Ecto neural progenitor cell (in vitro differentiated cells): ENCODE measurements at places on chromosomes 13 and 19.

DNA sequence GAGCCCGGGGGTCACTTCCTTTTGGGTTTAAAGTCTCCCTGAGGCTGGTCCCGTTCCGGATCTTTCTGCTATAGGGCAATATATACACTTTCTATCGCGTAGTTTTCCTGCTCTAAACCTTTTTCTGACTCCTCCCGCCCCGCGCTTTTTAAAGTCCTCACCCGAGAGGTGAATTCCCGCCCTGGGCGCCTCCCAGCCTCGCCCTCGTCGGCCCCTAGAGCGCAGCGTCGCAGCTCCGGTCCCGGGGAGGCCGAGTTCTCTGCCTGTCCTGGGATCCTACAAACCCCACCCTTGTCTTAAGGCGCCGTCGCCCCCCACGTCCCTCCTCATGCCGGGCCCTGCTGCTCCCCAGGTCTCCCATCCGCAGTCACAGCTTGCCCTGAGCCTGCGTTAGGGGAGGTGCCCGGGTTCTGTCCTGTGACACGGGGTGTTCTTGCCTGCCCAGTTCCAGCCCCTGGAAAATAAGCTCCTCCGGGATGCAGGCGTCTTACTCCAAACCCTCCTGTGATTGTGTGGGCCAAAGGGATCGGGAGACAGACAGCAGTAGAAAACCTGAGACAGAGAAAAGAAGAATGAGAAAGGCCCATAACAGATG, 491 bp downstream of the ZNF525 start:
- peak; percentile 57 for DNase-seq

GRCh38 chr19:4537953-4538600, 1.8 kb downstream of the LRG1 start:
- DNase-seq = no peak

GRCh38 chr19:23896912-23897311, 17.8 kb upstream of the ZNF726 start:
- no peak for DNase-seq

DNA sequence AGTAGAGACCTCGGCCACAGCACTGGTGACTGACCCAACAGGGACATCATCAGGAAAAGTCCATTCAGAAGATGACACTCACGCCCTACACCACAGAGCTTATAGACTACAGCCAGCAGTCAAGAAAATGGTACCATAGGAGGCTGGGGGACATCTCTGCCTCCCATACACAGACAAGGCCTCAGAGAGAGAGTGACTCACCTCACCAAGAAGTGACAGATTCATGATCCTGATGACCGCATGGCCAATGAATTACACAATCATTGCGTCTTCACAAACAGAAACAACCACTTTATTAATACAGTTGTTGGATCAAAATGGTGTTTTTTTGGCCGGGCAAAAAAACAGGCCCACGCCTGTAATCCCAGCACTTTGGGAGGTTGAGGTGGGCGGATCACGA, 260.8 kb upstream of the TSHZ3 start:
- DNase-seq = no peak

- DNase-seq = peak; percentile 95
These were observed at the start of gene ALG5 for GRCh38 chr13:36999054-36999714. ALG5 (minus strand) TSS chr13:36999340; CDS start chr13:36999300, 40 bp downstream.

- DNase-seq = no peak
These were observed 8.8 kb upstream of the COX7A1 start for GRCh38 chr19:36160821-36161596.

- no peak for DNase-seq
These were observed 146.0 kb upstream of the GPC6 start for GRCh38 chr13:93080587-93080986.

- no peak for DNase-seq
These were observed 117.4 kb downstream of the TNFRSF19 start for GRCh38 chr13:23687614-23688013.

DNA sequence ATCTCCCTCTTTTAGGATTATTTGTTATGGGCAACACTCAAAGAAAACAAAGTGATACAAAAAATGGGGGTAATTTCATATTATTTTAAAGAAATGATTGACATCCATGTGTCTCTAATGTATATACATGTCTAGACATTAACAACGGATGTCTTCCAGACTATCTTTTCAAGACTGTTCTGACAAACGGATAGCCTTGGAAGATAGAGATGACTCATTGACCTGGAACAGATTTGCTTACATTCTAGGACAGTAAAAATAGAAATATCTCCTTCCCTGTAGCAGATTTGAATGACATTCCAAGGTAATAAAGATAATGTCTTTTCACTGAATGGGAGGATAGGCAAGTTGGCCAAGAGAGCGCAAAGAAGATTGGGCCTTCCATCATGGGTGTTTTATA, 26.2 kb upstream of the SLITRK6 start:
- DNase-seq = no peak

DNA sequence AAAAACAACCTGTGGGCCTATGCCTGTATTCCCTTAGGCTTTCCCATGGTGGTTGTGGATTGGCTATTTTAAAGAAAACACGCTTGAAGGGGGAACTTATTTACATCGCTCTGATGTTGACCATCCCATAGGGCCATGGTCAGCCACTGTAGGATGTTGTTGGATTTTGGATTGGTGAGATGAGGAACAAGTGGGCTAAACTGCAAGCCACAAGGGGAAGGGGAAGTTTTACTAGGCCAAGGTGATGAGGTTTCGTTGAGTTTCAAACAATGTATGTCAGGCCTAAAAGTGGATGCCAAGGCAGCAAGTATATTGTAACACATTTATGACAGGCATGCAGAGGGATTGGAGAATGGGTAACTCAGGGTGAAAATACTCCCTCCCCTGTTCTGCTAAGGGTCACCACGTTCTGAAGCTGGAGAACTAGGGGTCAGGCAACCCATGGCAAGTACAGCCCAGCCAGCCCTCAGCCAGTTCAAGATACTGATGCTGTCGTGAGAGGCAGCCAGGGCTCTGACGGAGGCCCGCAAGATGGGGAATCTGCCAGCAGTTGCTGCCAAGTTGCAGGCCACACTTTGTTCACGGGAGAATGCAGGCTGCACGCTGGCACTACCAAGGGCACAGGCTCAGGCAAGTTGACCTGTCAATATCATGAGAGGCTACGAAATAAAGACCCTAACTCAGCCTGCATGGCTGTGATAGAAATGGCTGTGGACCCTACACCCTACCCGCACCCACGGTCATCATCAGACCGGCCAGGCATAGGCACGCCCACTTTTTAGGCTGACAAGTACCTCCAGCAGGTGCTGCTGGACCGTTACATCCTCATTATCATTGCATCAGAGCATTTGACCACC, 11.1 kb downstream of the IRGC start:
- DNase-seq = no peak

DNA sequence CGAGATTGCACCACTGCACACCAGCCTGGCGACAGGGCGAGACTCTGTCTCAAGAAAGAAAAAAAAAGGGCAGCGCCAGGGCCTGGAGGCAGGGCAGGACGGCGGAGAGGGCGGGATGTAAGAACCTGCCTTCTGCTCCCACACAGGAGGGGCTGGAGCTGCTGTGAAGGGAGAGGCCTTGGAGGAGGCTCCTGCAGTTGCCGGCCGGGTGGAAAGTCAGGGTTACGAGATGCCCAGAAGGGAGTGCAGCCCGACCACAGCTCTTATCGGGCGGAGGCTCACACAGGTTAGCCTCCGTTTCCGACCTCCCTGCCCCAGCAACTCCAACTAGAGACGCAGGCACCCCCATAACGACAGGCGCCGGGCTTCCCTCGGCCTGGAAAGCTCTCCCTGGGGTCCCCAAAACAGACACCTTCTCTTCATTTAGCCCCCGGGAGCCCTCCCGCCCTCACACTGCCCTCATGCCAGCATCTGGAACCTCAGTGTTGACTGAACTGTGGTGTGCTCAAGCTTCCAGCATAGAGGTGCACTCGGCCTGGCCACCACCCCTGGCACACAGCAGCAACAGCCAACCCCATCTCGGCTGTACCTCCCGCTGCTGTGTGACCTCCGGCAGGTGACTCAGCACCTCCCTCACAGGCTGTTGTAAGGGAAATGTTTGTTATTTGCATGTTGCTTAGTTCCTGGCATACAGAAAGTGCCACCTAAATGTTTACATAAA, 1.4 kb downstream of the PLPP2 start:
- DNase-seq = no peak

DNA sequence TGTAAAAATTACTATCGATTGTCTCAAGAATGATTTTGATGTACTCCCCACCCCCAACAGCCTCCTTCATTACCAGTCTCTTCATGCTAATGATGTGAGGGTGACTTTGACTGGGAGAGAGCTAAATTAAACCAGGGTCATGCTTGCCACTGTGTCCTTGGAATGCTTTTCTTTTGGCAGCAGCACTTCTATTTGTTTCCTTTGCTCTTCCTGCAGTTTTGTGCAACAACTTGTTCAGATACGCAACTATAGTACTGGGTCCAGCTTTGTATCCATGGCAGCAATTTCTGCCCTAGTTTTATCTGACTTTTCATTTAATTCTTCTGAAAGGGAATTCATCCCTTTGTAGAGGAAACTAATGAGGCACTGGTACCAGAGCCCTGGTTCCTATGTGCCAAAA, 2792.1 kb downstream of the PCDH9 start:
- no peak for DNase-seq

DNA sequence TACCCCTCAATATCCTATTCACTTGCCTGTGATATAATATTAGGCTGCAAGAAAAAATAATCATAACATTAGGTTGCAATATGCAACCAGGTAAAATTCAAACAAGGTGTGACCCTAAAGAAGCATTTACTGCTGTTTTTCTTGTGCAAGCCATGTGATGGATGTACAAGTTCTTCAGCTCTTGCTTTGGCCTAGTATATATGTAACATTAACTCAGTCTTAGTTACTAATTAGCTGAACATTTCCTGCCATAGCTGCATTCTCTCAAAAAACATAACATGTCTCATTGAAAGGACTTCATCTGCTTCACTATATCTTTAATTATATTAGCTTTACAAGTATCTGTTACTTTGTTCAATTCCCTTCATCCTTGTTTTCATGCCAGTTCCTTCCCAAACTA, 406.8 kb upstream of the HTR2A start:
- DNase-seq = no peak

- no peak for DNase-seq
These were observed 25.3 kb downstream of the NAXD start for GRCh38 chr13:110640591-110641029.

- no peak for DNase-seq
These were observed 105.4 kb downstream of the URI1 start for GRCh38 chr19:30047432-30047831.

GRCh38 chr13:98508280-98508679, 68.6 kb downstream of the STK24 start:
- DNase-seq = no peak

DNA sequence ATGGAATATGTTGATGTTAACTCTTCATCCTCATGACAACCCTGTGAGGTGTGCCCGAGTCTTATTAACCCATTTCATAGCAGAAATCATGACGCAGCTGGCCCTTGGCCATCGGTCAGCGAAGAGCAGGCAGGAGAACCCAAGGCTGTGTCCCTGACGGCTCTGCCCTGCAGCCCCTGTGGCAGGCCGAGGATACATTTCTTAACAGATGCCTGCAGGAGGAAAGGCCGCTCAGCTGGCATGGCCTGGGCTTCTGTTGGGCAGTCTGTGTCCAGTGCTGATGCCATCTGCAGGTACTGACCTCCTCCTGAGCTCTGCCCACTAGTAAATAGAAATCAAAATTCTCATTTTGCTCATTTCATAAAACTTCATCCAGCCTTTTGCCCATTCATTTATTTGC, 35.4 kb upstream of the MCF2L start:
- no peak for DNase-seq

DNA sequence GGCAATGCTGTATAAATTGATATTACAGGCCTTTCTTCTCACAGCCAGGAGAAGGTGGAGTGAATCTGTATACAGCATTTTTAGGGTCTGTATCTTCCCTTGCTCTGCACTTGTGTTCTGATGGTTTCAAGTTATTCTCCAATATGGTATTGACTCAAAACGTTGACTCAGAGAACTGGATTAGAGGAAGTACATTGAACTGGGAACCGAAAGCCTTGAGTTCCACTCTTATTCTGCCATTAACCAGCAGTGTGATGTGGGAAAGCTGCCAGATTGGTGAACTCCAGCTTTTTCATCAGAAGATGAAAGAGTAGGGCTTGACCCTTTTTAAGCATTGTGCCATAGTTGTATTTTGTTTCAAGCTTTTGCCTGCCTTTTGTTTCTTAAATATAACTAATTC, 167.7 kb downstream of the SPRY2 start:
- DNase-seq = no peak

DNA sequence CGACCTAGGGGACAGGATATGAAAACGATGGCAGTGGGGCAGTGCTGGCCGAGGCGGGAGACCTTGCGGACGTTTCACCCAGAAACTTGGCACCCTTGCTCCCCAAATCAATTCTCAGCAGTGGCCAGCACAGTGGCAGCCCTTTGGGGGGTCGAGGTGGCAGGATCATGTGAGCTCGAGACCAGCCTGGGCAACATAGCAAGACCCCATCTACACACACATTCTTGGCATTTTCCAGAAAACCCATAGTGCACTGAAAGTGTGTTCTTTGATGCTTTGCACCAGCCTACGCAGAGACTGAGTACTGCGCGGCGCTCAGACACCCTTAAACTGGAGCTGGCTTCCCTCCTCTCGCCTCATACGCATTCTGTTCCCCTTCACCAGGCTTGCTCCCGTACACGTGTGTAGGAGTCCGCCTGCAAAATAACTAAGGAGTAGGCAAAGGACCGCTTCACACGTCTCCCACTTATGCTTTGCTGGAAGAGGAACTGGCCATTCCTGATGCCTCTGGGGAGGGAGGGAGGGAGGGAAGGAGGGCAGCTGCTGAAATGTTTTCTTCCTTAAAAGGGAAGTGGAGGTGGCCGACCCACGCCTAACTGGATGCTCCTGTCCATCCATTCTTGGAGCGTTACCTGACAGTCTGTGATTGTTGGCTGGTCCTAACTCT, 23.5 kb upstream of the MIER2 start:
- no peak for DNase-seq

GRCh38 chr13:30572859-30573275, 44.9 kb upstream of the USPL1 start:
- no peak for DNase-seq

DNA sequence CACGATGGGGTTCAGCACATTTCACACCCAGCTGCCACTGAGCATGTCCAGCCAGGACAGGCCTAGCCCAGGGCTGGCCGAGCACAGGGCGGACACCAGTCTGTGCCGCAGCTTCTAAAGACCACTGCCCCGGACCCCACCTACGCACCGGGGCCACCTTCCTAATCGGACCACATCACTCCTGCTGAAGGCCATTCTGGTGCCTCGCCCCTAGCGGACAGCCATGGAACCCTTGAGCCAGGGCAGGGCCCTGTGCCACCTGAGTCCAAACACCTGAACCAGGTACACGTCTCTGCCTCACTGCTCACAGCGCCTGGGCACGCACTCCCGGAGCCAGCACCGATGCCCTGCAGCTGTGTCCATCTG, 8.4 kb upstream of the C13orf46 start:
- DNase-seq = no peak

GRCh38 chr19:5823579-5824281, 15.8 kb downstream of the FUT6 start:
- DNase-seq = no peak

GRCh38 chr19:6498294-6499036, 3.6 kb downstream of the TUBB4A start:
- DNase-seq = no peak

DNA sequence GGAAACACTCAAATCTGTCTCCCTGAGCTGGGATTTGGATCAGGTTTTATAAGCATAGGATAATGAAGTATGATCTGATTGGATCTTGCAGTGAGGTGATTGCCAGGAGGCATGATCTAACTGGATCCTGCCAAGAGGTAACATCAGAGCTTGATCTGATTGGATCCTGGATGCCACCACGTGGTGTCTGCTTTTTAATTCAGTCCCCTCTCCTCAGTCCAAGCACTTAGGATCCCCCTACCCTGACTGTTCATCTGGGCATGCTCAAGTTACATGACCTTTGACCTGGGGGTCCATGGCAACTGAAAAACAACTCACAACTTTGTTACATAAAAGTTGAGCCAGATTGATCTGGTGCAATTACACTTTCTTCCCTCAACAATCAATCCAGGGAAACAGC, 47.5 kb upstream of the LSM14A start:
- DNase-seq = peak; percentile 62
